Activated CD8-positive, alpha-beta memory T cell treated with anti-CD3 and anti-CD28 coated beads for 4 hours (primary cell): ENCODE measurements at places on chromosomes 12 and 14.

DNA sequence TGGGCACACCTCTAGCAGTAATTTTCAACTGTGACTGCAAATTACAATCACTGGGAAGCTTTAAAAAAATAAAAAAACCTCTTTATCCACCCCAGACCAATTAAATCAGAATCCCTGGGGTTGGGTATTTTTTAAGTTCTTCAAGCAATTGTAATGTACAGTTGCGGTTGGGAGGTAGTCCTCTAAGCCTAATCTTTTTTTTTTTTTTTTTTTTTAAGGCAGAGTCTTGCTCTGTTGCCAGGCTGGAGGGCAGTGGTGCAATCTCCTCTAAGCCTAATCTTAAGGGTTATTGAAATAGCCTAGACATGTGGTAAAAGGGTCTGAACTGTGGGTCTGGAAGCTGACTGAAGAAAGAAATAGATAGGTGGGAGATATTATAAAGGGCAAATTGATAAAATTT, 230.5 kb downstream of the AKAP6 start:
- DNase-seq = no peak

- peak; percentile 4 for DNase-seq
These were observed 906 bp downstream of the MARK3 start for GRCh38 chr14:103385929-103386712.

- DNase-seq = no peak
These were observed 39.9 kb downstream of the TMTC1 start for GRCh38 chr12:29743801-29744200.

DNA sequence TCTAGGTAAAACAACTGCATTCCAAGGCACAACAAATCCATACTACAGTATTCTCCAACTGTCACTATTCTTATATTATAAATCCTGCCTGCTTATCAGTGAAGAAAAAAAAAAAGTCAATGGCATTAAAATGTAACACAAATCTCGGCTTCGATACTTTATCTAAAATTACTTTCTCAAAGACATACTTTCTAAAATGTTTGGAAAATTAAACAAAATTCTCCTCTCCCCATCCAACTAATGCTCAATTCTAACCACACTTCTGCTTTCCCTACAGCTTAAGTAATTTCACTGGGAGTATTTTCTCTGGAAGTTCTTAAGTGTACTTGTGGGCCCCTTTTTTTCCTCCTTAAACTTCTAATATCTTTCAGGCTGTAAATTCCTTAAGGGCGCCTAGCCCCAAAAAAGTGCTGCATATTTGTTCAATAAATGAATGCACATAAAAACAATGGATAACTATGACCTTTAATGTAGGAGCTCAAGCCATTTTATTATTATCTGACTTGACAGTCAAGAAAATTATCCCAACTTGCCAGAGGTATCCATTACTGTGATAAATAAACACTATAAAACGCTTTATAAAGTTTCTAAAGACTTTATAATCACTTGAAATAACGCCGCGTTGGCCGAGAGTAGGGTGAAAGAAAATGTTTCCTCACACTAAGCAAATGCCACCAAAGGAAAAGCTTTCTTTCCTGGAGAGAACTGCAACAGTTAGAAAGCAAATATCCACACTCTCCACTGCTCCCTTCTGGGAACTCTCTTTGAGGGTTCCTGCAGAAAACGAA, 977 bp downstream of the HEATR5A start:
- DNase-seq = no peak

DNA sequence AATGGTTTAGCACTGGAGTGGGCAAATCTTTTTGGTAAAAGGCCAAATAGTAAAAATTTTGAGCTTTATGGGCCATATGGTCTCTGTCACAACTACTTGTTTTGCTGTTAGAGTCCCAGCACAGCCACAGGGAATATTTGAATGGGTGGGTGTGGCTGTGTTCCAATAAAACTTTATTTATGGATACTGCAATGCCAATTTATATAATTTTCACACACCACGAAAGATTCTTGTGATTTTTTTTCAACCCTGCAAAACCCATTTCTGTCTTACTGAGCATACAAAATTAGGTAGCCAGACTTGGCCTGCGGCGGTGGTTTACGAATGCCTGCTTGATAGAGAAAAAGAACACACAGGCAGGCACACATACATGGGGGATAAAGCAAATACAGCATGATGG, 28.3 kb downstream of the TMEM120B start:
- no peak for DNase-seq

GRCh38 chr12:53414756-53415417, 8.8 kb upstream of the AMHR2 start:
- DNase-seq = no peak

DNA sequence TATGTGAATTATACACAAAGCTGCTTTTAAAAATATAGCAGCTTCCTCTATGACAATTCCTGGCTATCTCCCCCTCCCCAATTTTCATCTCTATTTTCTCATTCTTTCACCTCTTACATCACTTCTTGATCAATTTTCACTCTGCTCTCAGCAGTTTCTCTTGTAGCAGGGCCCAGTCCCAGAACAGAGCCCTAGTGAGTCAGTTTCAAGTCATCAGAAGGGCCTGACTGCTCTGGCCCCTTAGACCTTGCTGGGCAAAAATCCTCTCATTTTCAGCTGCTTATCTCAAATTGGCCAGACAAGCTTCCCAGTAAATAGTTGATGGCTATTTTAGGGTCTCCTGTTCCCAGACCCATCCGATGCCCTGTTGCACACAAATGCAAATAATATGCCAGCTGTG, 101.4 kb downstream of the TTC7B start:
- no peak for DNase-seq

- DNase-seq = no peak
These were observed 304.8 kb upstream of the ATP2B1 start for GRCh38 chr12:90013409-90013808.

GRCh38 chr12:48336564-48336963, 14.2 kb downstream of the ZNF641 start:
- DNase-seq = no peak

GRCh38 chr14:101124815-101125214, 221.3 kb upstream of the RTL1 start:
- DNase-seq = no peak

- DNase-seq = no peak
These were observed 19.9 kb upstream of the NEDD1 start for GRCh38 chr12:96886998-96887677.

DNA sequence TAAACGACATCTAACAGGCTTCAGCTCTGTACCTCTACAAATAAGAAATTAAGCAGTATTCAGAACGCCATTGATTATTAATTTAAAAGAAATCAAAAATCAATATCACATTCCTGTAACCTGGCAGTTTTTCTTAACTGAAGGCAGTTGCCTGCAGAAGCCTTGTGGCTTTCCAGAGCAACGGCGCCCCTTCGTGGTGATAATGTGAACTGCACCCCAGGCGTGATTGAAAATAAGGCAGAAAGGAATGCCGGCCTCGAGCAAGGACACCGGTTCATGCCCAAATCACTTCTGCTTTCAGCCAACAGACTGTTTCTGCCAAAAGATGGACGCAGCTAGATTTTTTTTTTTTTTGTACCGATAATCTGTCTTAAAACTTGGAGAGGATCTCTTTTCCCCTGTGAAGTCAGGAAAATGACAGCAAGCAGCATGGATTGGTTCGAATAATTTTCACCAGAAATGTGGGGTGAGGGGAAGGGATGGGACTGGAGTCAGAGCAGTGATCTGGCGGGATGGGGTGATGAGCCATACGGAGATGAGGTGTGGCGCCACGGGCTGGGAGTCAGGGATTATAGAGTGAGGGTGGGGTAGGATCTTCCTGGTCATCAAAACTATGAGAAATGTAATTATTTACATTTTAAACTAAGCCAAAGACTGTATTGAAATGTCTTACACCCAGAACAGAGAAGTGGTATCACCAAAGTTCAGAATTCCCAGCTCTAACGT, 473.0 kb downstream of the DPF3 start:
- peak; percentile 44 for DNase-seq

- DNase-seq = no peak
These were observed 45.4 kb downstream of the PSMA6 start for GRCh38 chr14:35337269-35338255.

- DNase-seq = no peak
These were observed 3.7 kb downstream of the ANO6 start for GRCh38 chr12:45219621-45220020.

DNA sequence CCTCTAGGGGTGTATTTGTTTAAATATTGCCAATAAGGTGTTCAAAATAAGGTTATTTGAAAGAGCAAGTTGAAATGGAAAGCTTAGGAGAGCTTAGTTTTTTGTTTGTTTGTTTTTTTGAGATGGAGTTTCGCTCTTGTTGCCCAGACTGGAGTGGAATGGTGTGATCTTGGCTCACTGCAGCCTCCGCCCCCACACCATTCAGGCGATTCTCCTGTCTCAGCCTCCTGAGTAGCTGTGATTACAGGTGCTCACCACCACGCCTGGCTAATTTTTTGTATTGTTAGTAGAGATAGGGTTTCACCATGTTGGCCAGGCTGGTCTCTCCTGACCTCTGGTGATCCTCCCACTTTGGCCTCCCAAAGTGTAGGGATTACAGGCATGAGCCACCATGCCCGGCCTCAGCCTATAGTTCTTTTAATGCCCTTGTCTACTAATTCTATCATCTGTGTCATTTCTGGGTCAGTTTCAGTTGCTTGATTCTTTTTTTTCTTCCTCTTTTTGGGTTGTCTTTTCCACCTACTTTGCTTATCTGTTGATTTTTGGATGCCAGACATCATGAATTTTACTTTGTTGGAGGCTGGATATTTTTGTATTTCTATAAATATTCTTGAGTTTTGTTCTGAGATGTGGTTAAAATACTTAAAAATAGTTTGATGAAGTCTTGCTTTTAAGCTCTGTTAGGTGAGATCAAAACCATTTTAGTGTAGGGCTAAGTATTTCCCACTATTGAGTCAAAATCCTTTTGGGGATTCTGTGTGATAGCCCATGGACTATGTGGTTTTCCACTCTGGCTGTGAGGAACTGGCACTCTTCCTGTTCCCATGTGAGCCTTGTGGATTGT, 18.7 kb downstream of the RCOR1 start:
- DNase-seq = no peak

DNA sequence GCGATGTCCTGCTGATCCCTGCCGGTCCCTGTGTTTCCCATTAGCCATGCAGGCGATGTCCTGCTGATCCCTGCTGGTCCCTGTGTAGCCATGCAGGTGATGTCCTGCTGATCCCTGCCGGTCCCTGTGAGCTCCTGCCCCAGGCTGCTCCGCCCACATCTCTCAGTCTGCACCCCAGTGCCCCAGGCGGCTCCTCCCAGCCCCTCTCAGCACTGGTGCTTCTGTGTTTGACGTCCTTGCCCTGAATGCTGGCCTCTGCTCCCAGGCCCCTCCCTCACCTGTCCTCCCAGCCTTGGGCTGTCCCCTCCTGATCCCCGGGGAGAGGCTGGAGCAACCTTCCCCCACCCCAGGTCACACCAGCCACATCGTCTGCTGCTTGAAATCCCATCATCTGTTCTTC, 41.4 kb upstream of the TEX22 start:
- no peak for DNase-seq

- DNase-seq = no peak
These were observed 2.4 kb downstream of the PXN start for GRCh38 chr12:120262852-120263747.

DNA sequence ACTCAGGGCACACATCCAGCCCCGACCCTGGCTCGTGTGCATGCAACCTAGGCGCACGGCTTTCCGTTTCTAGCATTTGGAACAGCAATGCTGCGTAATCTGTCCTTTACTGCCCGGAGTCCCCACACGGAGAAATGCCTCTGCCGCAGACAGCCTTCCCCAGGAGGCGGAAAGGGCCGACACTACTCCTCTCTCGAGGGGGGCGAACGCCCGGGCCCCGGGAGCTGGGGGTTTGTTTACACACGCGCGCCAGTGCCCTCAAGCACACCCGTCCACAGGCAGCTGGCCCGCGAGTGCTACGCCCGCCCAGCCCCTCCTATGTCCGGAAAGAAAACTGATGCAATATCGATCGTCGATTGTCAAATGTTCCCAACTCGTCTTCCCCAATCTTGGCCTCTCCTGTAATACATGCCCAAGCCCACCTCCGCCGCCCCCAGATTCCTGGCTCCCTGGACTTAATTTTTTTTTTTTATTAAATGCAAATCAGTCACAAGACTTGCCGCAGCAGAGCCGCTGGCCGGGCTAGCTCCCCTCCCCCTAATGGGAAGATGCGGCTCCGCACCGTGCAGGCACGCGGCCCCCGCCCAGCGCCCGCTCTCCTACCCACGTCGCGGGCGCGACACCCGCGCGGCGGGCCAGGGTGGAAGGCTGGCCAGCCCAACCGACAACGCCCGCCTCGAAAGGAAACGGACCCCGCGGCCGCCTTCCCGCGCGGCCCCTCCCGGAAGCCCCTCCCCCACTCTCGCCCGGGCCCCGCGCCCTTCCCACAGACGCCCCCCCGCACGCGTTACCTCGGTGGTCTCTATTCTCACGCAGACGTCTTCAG, 642 bp downstream of the SLC38A2 start:
- peak; percentile 26 for DNase-seq

GRCh38 chr12:70555081-70555480, 82.1 kb downstream of the PTPRB start:
- no peak for DNase-seq

GRCh38 chr12:64616201-64616600, 5.9 kb downstream of the RASSF3 start:
- no peak for DNase-seq

DNA sequence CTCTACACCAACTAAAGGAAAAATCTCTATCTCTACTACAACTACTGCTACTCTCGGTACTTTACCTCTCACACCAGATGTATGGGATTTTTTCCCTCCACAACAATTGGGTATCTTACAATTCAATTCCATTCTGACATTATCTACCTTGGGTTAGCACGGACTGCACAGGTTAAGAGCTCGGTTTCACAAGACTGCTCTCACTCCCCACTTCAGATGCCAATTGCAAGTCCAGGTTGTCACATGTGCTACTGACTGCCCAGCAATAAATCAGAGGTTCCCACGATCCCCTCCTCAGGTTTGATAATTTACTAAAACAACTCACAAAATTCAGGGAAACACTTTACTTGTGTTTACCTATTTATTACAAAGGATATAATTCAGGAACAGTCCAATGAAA, 58.0 kb downstream of the OVCH1 start:
- no peak for DNase-seq

DNA sequence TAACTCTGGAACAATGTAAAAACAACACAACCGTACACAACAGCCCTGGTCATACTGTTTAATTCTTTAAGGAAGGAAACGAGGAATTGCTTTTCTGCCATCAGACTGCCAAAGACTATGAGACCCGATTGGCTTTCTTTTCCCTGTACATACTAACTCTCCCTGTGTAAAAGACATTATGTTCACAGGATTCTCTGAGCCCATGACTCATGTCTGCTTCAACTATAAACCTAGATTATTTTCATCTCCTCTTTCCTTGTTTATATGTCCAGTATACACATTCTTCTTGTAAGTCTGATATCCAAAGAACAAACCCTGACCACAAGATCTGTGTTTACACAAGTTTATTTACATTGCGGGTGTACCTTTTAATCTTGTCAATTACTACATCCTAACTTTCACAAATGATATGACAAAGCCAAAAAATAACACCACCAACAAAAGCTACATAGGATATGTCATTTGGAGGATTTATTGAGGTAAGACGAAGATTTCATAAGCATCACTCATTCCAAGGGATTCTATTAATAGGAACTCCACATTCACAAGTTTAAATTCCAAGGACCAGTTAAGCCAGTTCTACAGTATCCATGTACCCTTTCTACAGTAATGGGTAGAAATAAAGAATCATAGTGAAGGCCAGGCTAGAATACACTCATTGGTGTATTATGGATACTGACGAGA, 67.3 kb downstream of the STXBP6 start:
- DNase-seq = no peak
